ENCODE measurements at places on chromosomes 12 and 14.

DNA sequence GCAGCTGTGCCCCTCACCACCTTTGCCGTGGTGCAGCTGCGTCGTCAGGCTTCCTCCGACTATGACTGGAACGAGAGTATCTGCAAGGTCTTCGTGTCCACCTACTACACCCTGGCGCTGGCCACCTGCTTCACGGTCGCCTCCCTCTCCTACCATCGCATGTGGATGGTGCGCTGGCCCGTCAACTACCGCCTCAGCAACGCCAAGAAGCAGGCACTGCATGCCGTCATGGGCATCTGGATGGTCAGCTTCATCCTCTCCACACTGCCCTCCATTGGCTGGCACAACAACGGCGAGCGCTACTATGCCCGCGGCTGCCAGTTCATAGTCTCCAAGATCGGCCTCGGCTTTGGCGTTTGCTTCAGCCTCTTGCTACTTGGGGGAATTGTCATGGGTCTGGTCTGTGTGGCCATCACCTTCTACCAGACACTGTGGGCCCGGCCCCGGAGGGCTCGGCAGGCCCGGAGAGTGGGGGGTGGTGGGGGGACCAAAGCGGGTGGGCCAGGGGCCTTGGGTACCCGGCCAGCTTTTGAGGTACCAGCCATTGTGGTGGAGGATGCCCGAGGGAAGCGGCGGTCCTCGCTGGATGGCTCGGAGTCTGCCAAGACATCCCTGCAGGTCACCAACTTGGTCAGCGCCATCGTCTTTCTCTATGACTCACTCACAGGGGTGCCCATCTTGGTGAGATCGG, 2.6 kb downstream of the GPR162 start:
- H3K27ac ChIP-seq = no peak overlapping the region
- no peaks in the 10 kb centered on the region for H3K27me3 ChIP-seq
- no peak overlapping the region for H3K4me3 ChIP-seq
- no peak for DNase-seq

DNA sequence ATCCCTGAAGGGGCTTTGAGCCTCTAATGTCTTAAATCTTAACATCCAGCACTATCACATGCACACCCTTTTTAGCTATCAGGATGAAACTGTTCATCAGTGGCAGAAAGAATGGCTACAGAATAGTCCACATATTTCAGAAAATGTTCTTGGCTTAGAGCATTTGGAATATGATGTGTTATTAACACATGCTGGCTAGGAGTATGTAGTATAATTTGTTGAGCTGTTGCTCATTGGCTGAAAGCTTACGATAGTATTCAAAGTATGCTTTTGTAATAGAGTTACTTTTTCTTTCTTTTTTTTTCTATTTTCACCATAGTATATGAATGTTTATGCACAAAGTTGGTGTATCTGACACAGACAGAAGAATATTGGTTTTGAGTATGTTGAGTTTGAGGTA, 55.1 kb downstream of the MNAT1 start:
- H3K4me1 ChIP-seq = no peaks in the 10 kb centered on the region
- no peak overlapping the region for H3K4me3 ChIP-seq
- no peaks in the 10 kb centered on the region for H3K27me3 ChIP-seq
- DNase-seq = no peak
- H3K27ac ChIP-seq = no peak overlapping the region

DNA sequence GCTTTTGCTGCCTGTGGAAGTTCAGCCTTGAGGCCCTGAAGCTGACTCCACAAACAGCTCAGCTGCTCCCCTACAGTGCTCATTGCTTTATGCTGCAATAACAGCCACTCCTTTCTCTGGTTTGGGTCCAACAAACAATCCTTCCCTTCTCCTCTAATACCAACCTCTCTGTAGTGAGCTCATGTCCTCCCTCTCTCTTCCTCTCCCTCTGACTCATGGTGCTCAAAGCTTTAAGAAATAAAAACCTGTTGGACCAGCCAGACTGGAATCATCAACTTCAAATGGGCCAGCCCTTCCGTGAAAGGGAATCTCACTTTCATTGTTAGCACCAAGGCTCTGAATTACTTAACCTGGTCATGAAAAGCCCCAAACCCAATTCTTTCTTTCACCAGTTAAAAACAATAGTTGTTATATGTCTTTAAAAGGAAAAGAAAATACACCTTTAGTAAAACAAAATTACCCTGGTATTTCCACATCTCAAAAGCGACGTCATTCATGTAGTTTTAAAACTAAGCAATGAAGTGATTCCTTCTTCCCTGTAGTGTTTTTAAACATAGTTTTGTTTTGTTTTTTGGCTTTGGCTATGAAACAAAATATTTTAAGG, 126.4 kb downstream of the DUSP6 start:
- DNase-seq = no peak
- no peak overlapping the region for H3K4me3 ChIP-seq
- peaks cover 6% of the 10 kb centered on the region for H3K4me1 ChIP-seq
- H3K36me3 ChIP-seq = no peaks in the 10 kb centered on the region
- no peak overlapping the region for H3K27ac ChIP-seq

DNA sequence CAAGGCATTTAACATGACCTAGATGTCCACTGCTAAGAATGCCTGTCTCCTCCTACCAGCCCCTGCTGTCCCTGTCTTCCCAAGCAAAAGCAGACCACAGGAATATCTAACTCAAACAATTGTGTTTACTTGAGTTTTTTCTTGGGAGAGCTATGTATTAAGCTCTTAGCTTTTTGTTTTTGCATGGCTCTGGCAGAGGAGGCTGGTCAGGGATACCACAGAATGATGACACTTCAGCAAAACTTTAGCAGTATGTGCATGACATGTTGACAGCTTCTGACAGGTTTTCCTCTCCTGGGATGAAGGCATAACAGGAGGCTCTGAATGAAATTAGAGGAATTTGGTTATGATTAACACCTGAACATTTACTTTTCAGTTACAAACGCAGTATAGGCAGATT, 6.9 kb downstream of the TMBIM6 start:
- DNase-seq = no peak
- H3K4me1 ChIP-seq = peaks cover 89% of the 10 kb centered on the region
- no peak overlapping the region for H3K27ac ChIP-seq
- no peak overlapping the region for H3K4me3 ChIP-seq
- peaks cover 6% of the 10 kb centered on the region for H3K36me3 ChIP-seq

DNA sequence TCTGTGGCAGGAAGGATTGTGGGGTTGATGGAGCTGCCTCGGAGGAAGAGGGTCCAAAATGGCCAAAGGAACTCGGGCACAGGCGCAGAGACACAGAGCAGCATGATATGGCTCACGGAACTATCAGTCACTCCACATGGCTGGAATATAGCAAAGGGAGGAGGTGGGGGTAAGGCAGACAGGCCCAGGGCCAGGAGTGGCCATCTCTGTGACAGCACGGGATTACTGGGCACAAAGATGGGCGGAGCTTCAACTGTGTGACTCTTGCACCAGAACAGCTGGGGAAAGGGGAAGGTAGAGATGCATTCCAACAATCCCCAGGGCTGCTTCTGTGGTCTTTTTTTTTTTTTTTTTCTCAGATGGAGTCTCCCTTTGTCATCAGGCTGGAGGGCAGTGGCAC, 24.8 kb upstream of the EML1 start:
- H3K4me1 ChIP-seq = peaks cover 50% of the 10 kb centered on the region
- H3K27me3 ChIP-seq = no peaks in the 10 kb centered on the region
- H3K27ac ChIP-seq = peak overlapping the region; percentile 82
- DNase-seq = no peak
- no peaks in the 10 kb centered on the region for H3K36me3 ChIP-seq
- H3K4me3 ChIP-seq = no peak overlapping the region

DNA sequence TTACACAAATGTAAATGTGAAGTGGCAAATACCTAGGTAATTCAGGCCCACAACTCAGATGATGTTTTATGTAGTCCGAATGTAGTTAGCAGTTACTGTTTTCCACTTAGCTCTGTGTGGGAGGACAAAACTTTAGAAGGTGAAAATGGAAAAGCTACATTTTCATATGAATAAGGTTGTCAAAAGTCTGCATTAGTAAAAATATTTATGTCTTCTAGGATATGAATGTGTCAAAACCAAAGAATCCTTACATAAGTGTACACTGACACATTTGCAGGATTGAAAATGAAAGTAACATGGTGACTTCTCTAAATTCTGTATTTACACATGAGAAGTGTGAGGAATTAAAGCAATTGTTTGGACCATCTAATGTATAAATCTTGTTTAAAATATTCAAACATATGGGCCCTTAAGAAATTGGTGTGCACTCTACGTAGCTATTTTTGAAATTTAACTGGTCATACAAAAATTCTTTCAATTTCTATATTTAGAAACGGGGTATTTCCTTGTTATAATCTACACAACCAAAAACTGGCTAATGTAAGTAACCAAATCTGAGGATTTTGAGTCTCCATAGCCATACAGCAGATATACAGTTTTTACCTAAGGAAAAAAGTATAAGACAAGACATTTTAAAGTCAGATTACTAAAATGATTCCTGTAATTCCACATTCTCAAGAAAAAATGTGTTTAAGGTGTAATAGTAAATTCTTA, 5.4 kb downstream of the CDKN1B start:
- H3K4me1 ChIP-seq = peaks cover 53% of the 10 kb centered on the region
- no peak for DNase-seq
- peak overlapping the region; percentile 100 for H3K27ac ChIP-seq
- no peaks in the 10 kb centered on the region for H3K36me3 ChIP-seq
- no peaks in the 10 kb centered on the region for H3K27me3 ChIP-seq

DNA sequence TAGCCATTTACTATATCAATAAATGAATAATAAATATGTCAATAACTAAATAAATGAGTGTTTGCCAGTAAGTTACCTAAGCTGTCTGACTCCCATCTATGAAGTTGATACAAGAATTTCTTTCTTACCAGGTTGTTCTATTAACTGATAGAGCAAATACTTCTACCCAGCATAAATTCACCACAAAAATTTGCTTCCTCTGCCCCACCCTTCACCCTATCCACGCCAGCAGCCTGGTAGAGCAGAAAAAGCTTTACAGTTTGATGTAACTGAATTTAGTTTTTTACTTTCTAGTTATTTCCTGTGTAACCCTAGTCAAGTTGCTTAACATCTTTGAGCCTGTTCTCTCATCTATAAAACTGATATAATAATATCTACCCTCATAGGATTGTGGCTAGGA, 94.9 kb upstream of the SLC16A7 start:
- no peaks in the 10 kb centered on the region for H3K27me3 ChIP-seq
- H3K36me3 ChIP-seq = no peaks in the 10 kb centered on the region
- H3K4me1 ChIP-seq = no peaks in the 10 kb centered on the region
- DNase-seq = no peak
- H3K4me3 ChIP-seq = no peak overlapping the region

DNA sequence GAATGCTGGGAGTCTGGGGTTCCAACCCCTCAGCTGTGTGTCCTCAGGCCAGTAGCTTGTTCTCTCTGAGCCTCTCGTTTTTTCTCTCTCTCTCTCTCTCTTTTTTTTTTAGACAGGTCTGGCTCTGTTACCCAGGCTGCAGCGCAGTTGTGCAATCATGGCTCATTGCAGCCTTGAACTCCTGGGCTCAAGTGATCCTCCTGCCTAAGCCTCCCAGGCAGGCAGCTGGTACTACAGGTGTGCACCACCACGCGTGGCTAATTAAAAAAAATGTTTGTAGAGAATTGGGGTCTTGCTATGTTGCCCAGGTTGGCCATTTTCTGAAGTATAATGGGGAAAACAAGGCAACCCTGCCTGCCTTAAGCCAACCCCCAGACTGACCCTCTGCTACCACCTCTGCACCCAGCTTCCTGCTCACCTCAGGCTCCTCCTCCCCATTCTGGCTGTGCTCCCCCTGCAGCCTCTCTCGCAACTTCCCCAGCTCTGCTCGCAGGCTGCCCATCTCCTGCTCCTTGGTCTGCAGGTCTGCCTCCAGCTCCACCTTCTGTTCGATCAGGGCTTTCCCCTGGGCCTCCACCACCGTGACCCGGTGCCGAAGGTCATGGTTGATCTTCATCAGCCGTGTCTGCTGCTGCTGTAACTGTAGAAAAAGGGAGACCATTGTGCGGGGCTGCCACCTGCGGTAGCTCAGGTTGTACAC, 35.2 kb downstream of the RILPL1 start:
- H3K27ac ChIP-seq = no peak overlapping the region
- H3K36me3 ChIP-seq = peaks cover 43% of the 10 kb centered on the region
- H3K27me3 ChIP-seq = no peaks in the 10 kb centered on the region
- H3K4me1 ChIP-seq = no peaks in the 10 kb centered on the region

GRCh38 chr12:60106214-60106613, 510.4 kb downstream of the SLC16A7 start:
- no peaks in the 10 kb centered on the region for H3K27me3 ChIP-seq
- H3K36me3 ChIP-seq = no peaks in the 10 kb centered on the region
- H3K4me3 ChIP-seq = no peak overlapping the region
- no peak for DNase-seq
